A549 treated with CORT108297 at 1 μM for 4 hours (cell line): ENCODE measurements at places on chromosomes 2 and 18. TPM values are rescaled to one million over a fixed set of nuclear protein-coding genes. Genes with fewer than 3 reads are reported as not detected.

The DNAJC5G gene
- not detected in 5 replicates for total RNA-seq

The MEP1B gene
- total RNA-seq, result 0.06 to 0.14 TPM (median 0.07 TPM) in 3 of 5 replicates, not detected in the others

The RRM2 gene
- 198 to 231 TPM (median 216 TPM) in 5 replicates for total RNA-seq

The SETBP1 gene
- total RNA-seq, result 0.51 to 0.76 TPM (median 0.61 TPM) in 5 replicates

The FAM124B gene
- not detected in 5 replicates for total RNA-seq

The NMUR1 gene
- 0.03 TPM in 1 of 5 replicates, not detected in the others for total RNA-seq

The ACKR3 gene
- total RNA-seq, result 20.2 to 28.9 TPM (median 24.0 TPM) in 5 replicates

The PTRHD1 gene
- total RNA-seq, result 46.1 to 63.9 TPM (median 59.6 TPM) in 5 replicates

The ANKMY1 gene
- 8.0 to 12.7 TPM (median 12.1 TPM) in 5 replicates for total RNA-seq

The CCDC68 gene
- total RNA-seq, result 2.6 to 4.4 TPM (median 3.8 TPM) in 5 replicates

The TUBA3E gene
- total RNA-seq, result 0.13 to 0.29 TPM (median 0.16 TPM) in 4 of 5 replicates, not detected in the other

The DSG4 gene
- total RNA-seq, result not detected in 5 replicates

The PASK gene
- 6.5 to 10.6 TPM (median 8.1 TPM) in 5 replicates for total RNA-seq

The ALPI gene
- not detected in 5 replicates for total RNA-seq

The SKOR2 gene
- not detected in 5 replicates for total RNA-seq

The UGT1A5 gene
- total RNA-seq, result not detected in 5 replicates
